A172 (cell line): ENCODE measurements at places on chromosomes 1 and 21.

DNA sequence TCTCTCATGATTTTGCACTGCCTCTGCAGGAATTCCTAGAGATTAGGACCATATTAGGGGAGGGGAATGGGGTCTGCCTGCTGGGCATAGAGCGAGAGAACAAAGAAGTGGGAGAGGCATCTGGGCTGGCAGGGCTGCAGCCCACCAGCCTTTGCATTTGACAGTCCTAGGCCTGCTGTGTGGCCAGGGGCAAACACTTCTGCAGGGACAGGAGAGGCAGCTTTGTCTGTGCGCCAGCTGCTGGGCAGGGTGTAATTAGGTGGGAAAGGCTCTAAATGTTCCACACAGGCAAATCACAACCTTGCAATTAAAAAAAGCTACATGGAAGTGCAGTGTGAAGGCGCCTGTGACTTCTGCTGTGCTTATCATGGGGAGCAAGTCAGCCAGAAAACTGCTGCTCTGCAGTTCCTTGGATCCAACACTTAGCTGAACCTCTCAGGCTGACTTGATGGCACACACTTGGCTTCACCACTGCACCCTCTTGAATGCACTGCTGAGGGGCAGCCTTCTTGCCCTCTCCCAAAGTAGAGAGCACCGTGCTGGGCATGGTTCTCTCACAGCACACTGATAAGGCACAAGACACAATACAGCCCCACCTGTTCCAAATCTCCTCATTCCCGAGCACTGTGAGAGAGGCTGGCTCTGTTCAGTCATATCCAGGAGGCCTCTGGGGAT lies 73.6 kb upstream of the TLR5 start:
- no peak for DNase-seq

DNA sequence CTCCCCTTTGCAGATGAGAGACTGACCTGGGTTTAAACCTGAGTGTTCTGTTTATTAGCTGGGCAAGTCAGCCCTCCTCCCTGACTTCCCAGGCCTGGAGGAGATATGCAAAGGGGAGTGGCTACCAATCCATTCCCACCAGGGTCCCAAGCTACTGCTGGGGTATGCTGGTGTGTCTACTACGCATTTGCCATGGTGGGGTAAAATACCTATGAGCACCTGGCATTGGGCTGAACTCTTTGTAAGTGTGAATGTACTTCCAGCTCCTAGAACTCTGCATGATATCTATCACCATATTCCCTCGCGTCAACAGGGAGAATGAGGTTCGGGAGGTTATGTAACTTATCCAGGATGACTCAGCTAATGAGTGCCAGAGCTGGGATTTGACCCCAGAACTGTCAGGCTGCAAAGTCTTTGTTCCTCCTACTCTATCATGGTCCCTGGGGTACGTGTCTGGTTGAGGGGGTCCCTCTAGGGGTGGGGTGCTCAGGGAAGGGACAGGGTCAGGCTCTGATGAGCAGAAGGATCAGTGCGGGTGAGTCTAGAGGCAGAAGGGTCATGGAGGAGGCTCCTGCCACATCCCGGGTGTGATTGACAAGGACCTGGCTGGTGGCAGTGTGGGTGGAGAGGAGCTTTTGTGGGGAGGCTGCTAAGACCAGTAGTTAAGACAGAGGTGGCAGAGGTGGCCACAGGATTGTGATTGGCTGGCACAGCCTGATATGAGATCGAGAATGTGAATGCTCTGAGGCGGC lies 16.7 kb downstream of the AMPD2 start:
- peak; percentile 55 for DNase-seq

DNA sequence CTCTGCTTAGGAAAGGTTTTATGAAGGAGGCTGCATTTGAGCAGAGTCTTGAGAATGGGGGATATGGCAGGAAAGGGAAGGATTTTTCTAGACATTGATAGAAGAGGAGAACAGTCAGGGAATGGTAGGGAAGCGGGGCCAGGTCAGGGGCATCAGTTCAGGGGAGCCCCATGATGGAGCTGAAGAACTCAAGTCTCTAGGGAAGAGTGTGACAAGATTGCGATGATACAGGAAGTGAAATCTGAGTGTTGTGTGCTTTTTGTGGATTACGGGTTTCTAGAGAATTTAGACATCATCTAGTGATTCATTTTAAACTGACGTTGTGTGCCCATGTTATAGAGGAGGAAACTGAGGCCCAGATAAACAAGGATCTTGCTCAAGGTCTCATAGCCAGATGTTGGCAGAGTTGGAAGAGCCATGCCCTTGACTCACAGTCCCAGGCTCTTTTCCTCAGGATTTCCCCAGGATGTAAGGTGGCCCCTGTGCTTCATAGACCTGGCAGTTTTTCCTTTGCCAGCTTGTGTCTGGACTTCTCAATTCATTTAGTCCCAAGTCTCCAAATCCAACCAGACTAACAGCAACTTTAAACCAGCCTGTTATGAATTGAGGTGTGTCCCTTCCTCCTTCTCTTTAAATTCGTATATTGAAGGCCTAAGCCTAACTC lies 130.3 kb downstream of the ROR1 start:
- no peak for DNase-seq

GRCh38 chr21:46154955-46155513 lies 345 bp downstream of the FTCD start:
- DNase-seq, result no peak
